ENCODE measurements at places on chromosomes 4 and X. TPM values are rescaled to one million over a fixed set of nuclear protein-coding genes. Genes with fewer than 3 reads are reported as not detected.

GRCh38 chr4:10608501-10609219 is 75.9 kb downstream of the CLNK start:
- no peak for DNase-seq

GRCh38 chrX:136258951-136259350 is 7.8 kb upstream of the MAP7D3 start:
- no peak for DNase-seq

The ARSD gene
- 14.3 TPM for total RNA-seq

DNA sequence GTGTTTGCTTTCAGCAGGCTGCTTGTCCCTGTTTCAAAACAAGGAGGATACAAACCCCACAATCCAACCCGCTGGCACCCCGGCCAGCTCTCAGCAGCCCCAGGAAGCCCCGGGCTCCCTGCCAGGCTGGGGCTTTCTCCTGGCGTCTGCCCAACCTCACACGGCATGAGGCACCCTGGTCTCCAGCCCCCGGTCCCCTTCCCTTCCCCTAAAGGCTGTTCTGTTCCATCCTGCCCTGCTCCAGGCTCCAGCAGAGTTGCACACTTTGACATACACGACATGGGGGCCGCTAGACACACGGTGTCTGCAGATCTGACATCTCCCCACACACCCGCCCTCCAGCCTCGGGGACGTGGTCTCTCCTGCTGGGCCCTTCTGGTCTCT is 107.7 kb upstream of the ADRA2C start:
- no peak for DNase-seq

DNA sequence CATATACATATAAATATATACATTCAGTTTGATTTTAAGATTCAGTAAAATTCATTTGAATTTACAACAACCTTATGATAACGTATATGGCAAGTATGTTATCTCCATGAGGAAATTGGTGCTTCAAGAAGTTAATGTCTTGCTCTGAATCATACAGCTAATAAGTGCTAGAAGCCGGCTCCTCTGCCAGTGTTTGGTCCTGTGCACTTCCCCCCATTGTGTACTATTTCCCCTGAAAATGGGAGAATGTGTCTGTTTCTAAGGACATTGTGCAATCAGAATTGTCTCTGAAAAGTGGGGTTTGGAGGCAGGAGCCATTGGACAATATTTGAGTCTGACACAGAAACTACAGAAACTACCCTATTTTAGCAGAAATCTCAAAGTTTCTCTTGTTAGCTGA is 135.9 kb downstream of the CPE start:
- no peak for DNase-seq
